ENCODE measurements at places on chromosomes 3 and 15.

- DNase-seq, result no peak
Measured at GRCh38 chr15:96505014-96505413, 174.5 kb downstream of the NR2F2 start.

DNA sequence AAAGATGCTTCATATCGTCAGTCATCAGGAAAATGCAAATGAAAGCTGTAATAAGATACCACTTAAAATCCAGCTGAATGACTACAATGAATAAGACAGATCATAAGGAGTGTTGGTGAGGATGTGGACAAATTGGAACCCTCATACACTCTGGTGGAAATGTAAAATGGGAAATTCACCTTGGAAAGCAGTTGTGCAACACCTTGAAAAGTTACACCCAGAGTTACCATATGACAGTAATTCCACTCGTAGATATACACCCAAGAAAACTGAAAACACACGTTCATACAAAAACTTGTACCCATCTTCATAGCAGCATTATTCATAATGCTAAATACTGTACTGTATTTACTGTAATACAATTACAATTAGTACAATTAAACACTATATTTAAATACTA lies 2.3 kb downstream of the TTC23 start:
- DNase-seq, result no peak

GRCh38 chr3:17639765-17640164 lies 102.7 kb downstream of the TBC1D5 start:
- DNase-seq, result peak; percentile 87

DNA sequence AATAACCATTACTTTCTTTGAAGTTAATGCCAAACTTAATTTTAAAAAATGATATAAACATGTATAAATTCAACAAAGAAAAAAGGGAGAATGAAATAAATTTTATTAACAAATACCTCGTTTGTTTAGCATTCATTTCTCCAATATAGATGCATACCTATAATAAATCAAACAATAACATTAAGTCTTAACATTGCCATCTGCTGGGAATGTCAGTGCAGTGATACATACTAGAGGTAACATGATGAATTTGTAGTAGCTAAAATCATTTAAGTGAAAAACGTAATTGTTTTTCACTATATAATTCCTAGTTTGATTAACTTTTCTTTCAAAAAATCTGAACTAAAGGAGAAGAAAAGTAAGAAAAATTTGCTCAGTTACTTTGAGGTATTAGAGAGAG lies 340.2 kb upstream of the CBLB start:
- DNase-seq, result peak; percentile 57

DNA sequence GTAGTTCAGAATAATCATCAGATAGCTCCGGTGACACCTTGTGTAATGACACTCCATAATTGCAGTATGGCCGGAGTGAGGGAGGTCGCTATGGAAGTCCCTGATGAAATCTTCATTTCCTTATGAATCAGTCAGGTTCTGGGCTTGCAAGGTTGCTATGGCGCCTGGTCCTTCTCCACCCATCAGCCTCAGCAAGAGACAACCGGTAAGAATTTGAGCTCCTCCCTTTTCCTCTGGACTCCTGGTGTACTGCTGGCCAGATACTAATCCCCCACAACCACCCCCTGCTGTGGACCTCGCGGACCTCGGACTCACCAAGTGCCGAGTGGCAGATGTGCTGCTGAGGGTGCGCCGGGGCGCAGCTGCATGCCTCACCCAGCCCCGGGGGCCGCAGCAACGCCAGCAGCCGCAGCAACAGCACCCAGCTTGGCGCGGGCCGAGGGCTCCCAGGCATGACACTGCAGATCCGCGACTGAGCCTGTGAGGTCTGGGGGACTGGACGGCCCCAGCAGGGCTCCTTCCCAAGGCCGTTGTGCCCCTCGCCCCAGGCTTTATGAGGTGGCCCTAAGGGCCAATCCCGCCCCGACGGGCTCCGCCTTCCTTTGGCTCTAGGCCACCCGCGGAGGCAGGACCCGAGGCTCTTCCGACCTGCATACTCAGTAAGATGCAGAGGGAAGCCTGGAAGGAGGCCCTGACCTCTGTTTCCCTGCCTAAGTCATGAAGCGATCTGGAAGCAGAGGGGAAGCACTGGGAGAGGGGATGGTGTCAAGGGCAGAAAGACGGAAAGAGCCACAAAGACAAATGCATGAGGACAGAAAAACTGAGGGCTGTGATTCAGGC lies at the start of gene TIMP4:
TIMP4 (minus strand) TSS at position 526 of the 840 bp plus-strand sequence; CDS start at position 454, 72 bp downstream.
- DNase-seq, result peak; percentile 75

GRCh38 chr3:40337136-40338108 lies 27.9 kb downstream of the EIF1B start:
- no peak for DNase-seq
